ENCODE measurements at places on chromosomes 11 and 22.

- no peak for DNase-seq
- H3K4me1 ChIP-seq: no peaks in the 10 kb centered on the region
- no peak overlapping the region for H3K4me3 ChIP-seq
- H3K36me3 ChIP-seq: no peaks in the 10 kb centered on the region
- H3K27me3 ChIP-seq: no peaks in the 10 kb centered on the region
These were observed 45.5 kb downstream of the ARFGAP2 start for GRCh38 chr11:47131136-47131535.

GRCh38 chr11:69219991-69220390 is 64.3 kb downstream of the SMIM38 start:
- no peaks in the 10 kb centered on the region for H3K4me1 ChIP-seq
- no peak for DNase-seq
- H3K27me3 ChIP-seq: no peaks in the 10 kb centered on the region
- H3K4me3 ChIP-seq: no peak overlapping the region

DNA sequence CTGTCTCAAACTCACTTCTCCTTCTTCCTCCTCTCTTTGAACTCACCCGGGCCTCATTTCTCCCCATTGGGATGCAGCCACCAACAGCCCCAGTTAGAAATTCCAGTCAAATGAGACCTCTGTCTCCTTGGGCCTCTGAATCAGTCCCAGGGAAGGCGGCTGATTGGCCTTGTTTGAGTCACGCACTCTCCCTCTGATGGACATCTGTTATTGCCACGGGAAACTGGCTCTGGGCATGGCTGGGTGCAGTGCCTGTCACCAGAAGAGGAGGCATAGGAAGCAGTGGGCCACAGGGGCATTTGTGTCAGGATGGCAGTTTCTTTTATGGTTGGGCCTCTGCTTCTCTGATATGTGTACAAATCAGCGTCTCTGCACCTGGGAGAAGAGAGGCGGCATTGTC is 9.6 kb upstream of the WNT11 start:
- no peaks in the 10 kb centered on the region for H3K4me1 ChIP-seq
- DNase-seq: no peak
- no peak overlapping the region for H3K4me3 ChIP-seq
- no peaks in the 10 kb centered on the region for H3K36me3 ChIP-seq

- H3K36me3 ChIP-seq: peaks cover 3% of the 10 kb centered on the region
- H3K4me3 ChIP-seq: no peak overlapping the region
- no peak overlapping the region for H3K27ac ChIP-seq
- peaks cover 2% of the 10 kb centered on the region for H3K4me1 ChIP-seq
- DNase-seq: no peak
- H3K27me3 ChIP-seq: peaks cover 43% of the 10 kb centered on the region
These were observed 940 bp downstream of the IL18 start for GRCh38 chr11:112162761-112163546.

GRCh38 chr11:7613394-7613720 is 59.9 kb downstream of the CYB5R2 start:
- H3K27ac ChIP-seq: no peak overlapping the region
- H3K36me3 ChIP-seq: peaks cover 18% of the 10 kb centered on the region
- no peak overlapping the region for H3K4me3 ChIP-seq
- H3K27me3 ChIP-seq: no peaks in the 10 kb centered on the region
- H3K4me1 ChIP-seq: no peaks in the 10 kb centered on the region
- no peak for DNase-seq

DNA sequence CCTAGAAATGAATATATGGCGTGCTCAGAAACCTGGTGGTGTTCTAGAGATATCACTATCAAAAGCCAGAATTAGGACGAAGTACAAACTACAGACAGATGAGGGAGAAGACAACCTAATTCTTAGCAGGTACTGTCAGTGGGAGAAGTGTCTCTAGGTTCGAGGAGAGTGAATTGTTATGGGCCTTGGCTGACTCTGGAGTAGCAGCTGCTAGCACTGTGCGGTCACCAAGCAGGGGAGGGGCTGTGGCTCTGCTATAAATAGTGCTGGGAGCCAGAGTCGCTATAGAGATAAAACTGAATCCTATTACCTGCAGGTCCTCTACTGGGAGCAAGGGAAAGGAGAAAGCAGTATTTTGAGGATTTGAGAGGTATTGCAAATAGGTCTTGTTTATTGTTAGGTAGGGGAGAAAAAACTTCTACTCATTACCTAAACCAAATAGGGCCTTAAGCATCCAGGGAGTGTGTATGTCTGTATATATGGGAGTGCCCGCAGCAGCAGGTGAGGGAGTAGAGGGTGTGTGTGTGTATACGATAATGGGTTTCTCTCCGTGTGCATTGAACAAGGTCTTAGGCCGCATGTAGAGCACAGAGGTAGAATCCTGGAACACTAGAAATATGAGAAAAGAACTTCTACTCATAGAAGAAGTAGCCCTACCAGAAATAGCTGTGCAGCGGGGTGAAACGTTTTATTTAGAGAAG is 2.2 kb downstream of the MADD start:
- peak overlapping the region; percentile 16 for H3K27ac ChIP-seq
- peaks cover 40% of the 10 kb centered on the region for H3K4me1 ChIP-seq
- DNase-seq: no peak
- peaks cover 6% of the 10 kb centered on the region for H3K36me3 ChIP-seq

- no peaks in the 10 kb centered on the region for H3K36me3 ChIP-seq
- peaks cover 7% of the 10 kb centered on the region for H3K27me3 ChIP-seq
- H3K27ac ChIP-seq: no peak overlapping the region
- no peak overlapping the region for H3K4me3 ChIP-seq
- H3K4me1 ChIP-seq: no peaks in the 10 kb centered on the region
These were observed 79.0 kb upstream of the HEPHL1 start for GRCh38 chr11:93942176-93942575.

DNA sequence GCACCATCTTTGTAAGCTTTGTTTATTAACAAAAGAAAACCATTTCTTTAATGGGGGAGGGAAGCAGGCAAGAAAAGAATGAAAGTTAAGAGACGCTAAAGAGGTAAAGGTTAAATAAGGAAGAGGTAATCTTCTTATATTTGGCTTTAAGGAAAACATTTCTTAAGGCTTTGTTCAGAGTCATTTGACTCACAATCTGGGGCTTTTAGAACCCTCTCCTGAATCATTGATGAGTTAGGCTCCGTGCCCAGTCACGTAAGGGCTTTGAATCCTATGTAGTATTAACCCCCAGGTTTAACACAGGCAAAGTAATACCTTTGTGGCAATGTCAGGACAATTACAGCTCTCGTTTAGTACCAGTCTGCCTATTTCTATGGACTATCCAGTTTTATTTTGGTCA is 26.1 kb downstream of the MADD start:
- DNase-seq: no peak
- no peaks in the 10 kb centered on the region for H3K27me3 ChIP-seq
- H3K27ac ChIP-seq: no peak overlapping the region
- no peak overlapping the region for H3K4me3 ChIP-seq
- H3K36me3 ChIP-seq: peaks cover 36% of the 10 kb centered on the region

DNA sequence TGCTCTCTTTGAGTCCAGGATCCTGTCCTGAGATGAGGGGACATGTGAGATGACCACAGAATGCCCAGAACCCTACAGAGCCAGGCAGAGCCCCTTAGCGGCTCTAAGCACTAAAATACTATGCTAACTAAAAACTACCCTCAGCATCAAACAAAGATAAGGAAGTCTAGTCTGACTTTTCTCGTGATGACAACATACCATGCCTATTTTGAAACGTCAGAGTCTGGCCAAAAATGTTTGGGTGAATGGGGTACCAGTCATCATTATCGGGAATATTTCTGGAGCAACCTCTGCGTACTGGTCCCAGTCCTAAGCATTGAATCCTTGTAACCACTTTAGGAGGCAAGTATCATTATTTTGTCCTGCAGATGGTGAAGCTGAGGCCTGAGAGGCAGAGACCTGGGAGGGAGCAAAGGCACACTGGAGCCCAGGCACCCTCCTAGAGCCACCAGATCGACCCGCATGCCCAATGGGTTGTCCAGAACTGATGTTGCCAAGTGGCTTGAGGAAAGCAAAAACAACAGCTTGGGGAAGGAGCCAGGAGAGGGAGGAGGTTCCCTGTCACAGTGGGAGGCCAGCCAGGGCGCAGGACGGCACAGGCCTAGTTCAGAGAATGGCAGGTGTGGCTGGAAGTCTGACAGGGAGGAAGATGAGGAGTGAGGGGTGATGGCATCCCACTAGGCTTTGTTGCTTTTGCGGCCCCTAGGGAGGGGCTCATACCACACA is 7.2 kb upstream of the OSM start:
- no peak for DNase-seq
- peaks cover 30% of the 10 kb centered on the region for H3K4me1 ChIP-seq
- no peak overlapping the region for H3K4me3 ChIP-seq

DNA sequence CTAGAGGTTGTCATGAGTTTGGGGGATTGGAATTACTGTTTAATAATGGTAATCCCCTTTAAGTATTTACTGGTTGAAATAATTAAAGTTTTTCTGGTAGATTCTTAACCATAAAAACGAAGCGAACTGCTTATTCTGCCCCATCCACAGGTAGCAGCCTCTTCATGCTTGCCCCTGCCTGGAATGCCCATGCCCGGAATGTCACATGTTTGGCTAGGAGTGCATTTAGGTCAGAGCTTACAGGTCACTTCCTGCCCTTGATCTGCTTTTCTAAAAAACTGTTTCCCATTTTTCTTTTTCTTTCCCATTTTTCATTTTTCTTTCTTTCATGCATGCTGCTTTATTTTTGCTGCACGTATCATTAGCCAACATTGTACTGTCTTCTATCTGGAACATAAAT is 69.1 kb downstream of the YAP1 start:
- no peak for DNase-seq
- H3K27ac ChIP-seq: no peak overlapping the region
- peaks cover 5% of the 10 kb centered on the region for H3K4me1 ChIP-seq
- no peaks in the 10 kb centered on the region for H3K36me3 ChIP-seq

- no peak overlapping the region for H3K4me3 ChIP-seq
- no peaks in the 10 kb centered on the region for H3K4me1 ChIP-seq
- no peaks in the 10 kb centered on the region for H3K36me3 ChIP-seq
- no peak overlapping the region for H3K27ac ChIP-seq
- DNase-seq: no peak
- no peaks in the 10 kb centered on the region for H3K27me3 ChIP-seq
These were observed 43.4 kb upstream of the MICAL2 start for GRCh38 chr11:12066799-12067508.

GRCh38 chr11:119726150-119726553 is 2.8 kb downstream of the NECTIN1 start:
- no peaks in the 10 kb centered on the region for H3K36me3 ChIP-seq
- peaks cover 13% of the 10 kb centered on the region for H3K27me3 ChIP-seq
- H3K4me3 ChIP-seq: no peak overlapping the region
- peaks cover 14% of the 10 kb centered on the region for H3K4me1 ChIP-seq
